Stimulated activated CD4-positive, alpha-beta T cell treated with anti-CD3 and anti-CD28 coated beads, Interleukin-1b, Interleukin-23, amount 100 ng/mL, for 1 hour (primary cell): ENCODE measurements at places on chromosomes 3 and 15.

GRCh38 chr3:153247331-153248330 lies 85.6 kb downstream of the RAP2B start:
- DNase-seq = no peak

DNA sequence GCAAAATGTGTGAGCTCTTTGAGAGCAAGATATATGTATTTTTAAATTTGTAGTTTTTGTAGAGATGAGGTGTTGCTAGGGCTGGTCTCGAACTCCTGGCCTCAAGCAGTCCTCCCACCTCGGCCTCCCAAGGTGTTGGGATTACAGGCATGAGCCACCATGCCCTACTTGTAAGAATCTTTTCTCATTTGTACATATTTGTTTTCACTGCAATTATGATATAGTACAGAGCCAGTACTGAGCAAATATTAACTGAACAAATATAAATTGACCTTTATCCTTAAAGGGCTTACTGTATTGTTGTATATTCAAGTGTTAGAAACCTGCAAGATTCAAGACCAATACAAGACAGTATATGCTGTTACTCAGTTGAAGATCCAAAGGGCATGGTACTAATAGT lies 53.4 kb downstream of the GTF2E1 start:
- no peak for DNase-seq

DNA sequence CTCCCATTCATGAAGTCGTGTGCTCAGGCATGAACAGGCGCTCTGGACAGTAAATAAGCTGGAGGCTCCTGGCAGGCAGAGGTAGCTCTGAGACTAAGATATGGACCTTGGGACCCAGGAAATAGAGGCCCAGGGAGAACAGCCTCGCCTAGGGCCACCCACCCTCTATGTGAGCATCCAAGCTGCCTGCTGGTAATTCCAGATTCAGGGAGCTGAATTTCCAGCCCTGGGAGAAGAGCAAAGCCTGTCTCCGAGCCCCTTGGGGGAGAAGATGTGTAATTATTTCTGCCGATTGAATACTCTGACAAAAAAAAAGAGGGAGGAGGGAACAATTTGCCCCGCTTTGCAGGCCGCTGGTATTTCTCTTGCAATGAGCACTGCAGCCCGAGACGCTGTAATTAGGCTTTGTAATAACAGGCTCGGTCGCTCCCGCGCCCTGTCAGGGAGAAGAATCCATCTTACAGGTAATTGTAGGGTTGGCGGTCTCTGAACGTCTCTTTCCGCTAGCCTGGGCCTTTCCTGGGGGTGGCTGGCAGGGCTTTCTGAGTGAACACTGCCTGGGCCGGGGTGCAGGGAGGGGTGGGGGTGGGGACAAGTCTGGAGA lies 131.5 kb downstream of the WNT7A start:
- DNase-seq = no peak

DNA sequence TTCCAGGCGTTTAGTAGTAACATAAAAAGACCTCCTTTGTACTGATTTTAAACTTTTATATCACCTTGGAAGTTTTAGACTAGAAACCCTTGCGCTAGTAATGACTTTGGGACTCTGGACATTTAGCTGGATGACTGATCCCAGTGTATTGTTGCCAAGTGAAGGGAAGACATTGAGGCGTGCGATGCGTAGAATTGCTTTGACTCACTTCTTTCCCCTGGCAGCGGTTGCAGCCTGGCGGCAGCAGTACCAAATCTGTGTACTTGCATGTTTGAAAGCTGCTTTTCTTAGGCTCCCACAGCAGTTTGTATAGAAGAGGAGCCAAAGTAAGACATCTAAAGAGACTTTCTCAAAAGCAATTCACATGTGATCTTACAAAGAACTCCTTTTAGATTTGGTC lies 151.6 kb downstream of the BBX start:
- DNase-seq = no peak

GRCh38 chr15:50411870-50412269 lies 12.3 kb upstream of the USP8 start:
- no peak for DNase-seq

DNA sequence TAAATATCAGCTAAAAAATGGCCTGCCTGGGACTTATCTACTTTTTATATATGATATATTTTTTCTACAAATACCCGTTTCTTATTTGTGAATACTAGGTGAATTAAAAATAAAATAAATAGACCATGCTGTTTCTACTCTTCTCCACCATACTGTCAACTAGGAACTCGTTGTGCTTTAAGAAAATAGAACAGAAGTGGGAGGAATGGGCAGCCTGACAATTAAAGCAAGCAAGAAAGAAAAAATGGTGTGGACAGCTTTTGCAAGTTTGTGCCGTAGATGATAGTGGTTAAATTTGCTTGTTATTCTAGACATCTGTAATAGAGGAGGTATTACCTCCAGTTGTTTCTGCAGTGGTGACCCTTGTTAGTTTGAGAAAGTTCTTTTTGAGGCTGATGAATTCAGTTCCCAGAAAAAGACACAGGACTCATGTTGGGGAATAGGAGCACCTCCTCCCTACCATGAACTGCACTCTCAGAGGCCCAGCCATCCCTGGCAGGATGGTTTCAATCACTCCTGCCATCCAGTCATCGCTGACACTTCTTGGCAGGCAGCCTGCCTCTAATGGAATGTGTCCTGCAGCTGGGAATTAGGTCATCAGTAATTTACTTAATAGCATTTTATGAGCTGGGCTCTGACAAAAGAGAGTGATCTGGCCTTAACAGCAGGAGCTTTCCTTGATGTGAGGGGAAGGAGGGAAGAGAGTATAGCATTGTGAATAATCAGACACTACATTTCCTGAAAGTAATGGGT lies 105.0 kb upstream of the GAP43 start:
- no peak for DNase-seq

DNA sequence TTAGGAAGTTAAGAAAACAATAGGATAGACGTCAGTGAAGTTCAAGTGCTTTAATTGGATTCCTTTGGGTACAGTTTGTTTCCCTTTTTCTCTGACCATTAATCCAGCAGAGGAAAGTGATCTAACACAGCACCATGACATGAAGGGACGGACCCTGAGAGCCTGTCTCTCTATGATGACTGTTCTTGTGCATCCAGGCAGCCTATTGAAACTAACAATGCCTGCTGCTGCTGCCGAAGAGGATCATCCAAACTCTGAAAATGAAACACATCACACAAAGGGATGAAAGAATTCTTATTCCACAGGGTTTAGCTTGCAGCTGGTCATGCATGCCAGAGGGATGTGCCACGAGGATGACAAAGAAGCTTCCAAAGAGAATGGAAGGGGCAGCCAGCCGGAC lies 75.5 kb downstream of the ZBTB20 start:
- DNase-seq = no peak
